ENCODE measurements at places on chromosomes 7 and 10.

- no peak for DNase-seq
Measured at GRCh38 chr10:58414270-58415041, 29.2 kb downstream of the TFAM start.

DNA sequence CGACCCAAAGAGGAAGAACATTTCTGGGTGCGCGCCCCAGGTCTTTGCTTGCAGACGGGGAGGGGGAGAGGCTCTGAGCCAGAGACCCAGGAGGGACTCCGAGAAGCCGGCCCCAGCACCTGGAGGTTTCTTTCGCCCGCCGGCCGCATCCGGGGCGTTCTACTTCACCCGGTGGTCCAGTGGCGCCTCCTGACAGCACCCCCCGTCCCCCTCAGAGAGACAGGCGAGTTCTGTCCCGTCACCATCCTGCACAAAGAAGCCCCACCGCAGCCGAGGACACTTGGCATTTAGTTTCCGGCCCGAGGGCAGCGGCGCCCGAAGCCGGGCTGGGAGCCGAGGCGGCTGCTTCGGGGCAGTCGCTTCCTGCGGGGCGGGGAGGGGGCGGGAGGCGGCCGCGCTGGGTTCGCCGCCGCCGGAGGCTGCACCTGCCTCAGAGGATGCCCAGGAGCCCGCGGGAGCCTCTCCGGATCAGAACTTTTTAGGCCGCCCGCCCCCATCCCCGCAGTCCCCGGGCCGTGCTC lies at the start of gene TMEM178B:
TMEM178B (plus strand) TSS at position 424 of the 521 bp plus-strand sequence.
- no peak for DNase-seq

DNA sequence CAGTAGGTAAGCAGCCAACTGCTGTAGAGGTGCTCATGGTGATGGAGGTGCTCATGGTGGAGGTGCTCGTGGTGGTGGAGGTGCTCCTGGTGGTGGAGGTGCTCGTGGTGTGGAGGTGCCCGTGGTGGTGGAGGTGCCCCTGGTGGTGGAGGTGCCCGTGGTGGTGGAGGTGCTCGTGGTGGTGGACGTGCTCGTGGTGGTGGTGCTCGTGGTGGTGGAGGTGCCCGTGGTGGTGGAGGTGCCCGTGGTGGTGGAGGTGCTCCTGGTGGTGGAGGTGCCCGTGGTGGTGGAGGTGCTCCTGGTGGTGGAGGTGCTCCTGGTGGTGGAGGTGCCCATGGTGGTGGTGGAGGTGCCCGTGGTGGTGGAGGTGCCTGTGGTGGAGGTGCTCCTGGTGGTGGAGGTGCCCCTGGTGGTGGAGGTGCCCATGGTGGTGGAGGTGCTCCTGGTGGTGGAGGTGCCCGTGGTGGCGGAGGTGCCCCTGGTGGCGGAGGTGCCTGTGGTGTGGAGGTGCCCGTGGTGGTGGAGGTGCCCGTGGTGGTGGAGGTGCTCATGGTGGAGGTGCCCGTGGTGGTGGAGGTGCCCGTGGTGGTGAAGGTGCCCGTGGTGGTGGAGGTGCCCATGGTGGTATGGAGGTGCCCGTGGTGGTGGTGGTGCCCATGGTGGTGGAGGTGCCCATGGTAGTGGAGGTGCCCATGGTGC lies 517.3 kb downstream of the PTPRN2 start:
- DNase-seq, result no peak

DNA sequence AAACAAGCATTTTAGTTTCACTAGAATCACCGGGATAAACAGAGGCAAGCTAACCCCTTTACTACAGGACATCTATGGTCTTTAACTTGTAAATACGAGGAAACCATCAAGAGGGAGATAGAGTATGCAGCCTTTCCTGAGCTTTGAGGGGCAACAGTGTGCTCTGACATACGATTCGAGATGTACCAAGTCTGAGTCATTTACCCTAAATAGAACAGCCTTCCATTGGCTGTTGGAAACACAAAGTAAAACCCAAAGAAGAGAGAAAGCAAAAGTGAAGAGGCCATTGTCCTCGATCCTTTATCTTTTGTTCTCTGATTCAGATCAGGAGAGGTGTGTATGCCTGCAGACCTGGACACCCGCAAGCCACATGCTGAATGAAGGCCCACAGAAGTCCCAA lies 289.5 kb downstream of the KCNMA1 start:
- DNase-seq, result no peak

- DNase-seq, result no peak
Measured at GRCh38 chr10:89369156-89370105, 8.4 kb upstream of the IFIT1B start.

DNA sequence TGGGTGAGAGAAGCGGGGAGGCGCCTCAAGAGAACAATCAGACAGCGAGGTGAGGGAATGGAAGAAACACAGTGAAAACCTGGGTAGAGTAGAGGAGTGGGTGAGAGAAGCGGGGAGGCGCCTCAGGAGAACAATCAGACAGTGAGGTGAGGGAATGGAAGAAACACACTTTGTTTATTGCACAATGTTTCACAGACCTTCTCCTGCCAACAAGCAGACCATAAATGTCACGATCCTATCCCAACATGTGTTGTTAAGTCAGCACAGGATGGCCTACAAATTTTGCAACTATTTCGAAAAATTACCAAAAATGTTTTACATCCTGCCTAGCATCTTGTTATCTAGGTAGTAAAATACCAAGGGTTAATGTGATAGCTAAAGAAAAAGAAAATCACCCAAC lies 115.3 kb downstream of the JAZF1 start:
- no peak for DNase-seq

DNA sequence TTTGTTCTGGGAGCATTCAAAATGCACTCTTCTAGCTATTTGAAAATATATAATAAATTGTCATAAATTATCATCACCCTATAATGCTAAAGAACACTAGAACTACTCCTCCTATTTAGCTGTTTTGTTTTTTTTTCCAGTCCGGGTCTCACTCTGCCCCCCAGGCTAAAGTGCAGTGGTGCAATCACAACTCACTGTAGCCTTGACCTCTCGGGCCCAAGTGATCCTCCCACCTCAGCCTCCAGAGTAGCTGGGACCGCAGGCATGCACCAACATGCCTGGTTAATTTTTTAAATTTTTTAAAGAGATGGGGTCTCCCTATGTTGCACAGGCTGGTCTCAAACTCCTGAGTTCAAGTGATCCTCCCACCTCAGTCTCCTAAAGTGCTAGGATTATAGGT lies 41.1 kb upstream of the MTPAP start:
- no peak for DNase-seq

DNA sequence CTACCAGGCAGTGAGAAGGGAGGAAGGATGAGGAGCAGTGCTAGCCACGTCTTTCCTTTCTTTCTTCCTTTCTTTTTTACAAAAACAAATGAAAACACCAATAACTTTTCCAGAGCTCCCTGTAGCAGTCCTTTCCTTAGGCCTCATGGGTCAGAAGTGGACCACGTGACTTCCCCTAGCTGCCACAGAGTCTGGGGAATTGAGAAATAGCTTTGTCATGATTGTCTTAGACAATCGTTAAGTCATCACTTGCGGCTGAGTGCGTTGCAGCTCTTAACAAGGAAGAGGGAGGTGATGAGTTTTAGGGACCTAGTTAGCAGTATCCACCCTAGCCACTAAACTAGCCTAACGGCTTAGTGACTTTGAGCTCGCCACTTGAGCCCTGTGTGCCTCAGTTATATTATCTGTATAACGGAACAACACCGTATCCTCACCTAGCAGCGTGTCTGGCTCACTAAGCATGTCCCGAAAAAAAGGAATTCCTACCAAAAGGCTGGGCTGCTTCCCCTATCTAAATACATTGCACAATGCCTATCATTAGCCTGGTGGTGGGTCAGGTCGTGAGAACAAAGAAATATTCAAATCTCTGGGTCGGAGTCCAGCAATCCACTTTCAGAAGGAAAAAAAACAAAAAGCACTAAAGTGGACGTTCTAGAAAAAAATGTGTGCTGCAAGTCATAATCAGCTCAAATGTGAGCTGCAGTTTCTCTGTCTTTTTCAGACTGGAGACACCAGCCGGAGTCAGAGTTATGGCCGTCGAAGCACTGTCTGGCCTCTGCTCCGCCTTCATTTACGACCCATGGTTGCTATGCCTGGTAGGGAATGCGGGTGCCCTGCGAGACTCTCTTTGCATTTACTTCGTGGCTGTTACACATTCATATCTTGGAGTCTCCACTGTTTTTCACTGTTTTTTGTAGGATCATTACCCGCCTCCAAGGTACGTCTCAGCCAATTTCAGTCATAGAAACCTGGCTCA lies 338.5 kb upstream of the FOXK1 start:
- no peak for DNase-seq

GRCh38 chr10:49688920-49689319 lies 9.5 kb downstream of the C10orf53 start:
- DNase-seq, result no peak

- DNase-seq, result no peak
Measured at GRCh38 chr7:109879287-109879828, 1211.6 kb upstream of the LRRN3 start.

GRCh38 chr7:54814401-54814800 lies 55.4 kb upstream of the SEC61G start:
- DNase-seq, result no peak

DNA sequence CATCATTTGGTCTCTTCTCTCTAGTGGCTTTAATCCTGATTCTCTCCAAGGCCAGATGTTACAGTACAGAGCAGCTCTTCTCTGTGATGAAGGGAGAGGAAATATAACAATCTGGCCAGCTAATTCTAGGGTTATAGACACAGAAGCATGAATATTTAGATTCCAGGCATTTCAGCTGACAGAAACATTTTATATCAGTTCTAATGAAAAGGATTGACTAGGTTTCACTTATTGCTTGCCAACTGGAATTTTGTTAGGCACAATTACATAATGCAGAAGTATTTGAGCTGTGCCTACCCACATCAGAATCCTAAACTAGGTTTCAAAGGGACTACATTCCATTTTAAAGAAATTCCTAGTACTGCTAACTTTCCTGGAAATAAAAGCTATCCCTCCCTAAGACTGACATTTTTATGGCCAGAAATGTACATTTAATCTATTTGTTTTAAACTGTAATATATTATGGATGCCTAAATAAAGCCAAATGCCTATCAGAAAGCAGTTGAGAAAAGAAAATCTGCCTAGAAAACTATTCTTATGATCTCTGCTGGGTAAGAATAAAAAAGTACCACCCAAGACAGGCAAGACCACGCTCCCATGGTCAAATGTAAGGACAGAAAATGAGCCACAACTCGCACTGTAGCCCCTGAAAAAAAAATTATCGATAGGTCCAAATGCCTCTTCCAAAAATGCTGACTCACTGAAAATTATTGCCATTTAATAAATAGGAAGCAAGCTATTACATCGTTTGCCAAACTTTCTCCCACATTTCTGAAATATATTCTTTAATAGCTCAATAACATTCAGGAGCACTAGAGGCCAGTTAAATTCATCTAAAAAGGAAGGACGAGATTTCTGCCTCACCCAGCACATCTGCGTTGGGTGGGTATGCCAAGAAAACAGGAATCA lies 498.1 kb downstream of the KCNMA1 start:
- DNase-seq, result no peak

DNA sequence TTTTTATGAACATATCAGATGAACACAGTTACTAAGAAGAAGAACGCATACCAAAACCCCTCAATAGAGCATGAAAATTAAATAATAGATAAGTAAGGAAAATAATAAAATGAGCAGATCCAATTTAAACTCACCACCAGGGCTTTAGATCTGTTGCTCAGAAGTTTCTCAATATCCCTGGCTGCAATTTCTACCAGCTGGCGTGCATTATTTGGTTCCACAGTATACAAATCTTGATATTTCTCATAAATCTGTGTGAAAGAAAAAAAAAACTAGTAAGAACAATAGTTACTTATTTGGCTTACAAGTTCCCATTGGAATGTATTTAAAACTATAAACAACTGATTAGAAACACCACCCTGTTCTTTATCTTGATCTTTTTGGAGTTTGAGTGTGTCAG lies 108.6 kb downstream of the CACNA2D1 start:
- no peak for DNase-seq

- DNase-seq, result no peak
Measured at GRCh38 chr7:111096997-111097396, 6.1 kb downstream of the LRRN3 start.

DNA sequence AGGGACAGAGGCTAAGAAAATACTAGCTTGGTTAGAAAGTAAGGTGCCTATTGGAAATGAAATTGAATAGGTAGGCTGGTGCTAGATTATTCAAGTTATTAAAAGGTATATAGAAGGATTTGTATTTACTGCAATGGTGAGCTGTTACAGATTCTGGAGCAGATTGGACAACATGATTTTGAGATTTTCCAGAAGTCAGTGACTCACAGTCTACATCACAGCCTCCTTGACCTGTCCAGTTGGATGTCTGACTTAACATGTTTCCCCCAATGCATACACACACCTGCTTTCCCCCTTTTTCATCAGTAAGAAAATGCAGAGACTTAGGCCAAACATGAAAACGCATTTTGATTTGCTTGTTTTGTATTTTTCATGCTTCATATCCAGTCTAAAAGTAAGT lies 33.4 kb downstream of the STARD3NL start:
- DNase-seq, result no peak

- no peak for DNase-seq
Measured at GRCh38 chr7:65975814-65976445, 6.1 kb downstream of the GUSB start.

- DNase-seq, result peak; percentile 68
Measured at GRCh38 chr7:24572997-24573553, at the start of gene PALS2. Gene PALS2, plus strand, starts transcription at chr7:24573452. Its CDS starts 50,216 bp downstream, at chr7:24623668.

DNA sequence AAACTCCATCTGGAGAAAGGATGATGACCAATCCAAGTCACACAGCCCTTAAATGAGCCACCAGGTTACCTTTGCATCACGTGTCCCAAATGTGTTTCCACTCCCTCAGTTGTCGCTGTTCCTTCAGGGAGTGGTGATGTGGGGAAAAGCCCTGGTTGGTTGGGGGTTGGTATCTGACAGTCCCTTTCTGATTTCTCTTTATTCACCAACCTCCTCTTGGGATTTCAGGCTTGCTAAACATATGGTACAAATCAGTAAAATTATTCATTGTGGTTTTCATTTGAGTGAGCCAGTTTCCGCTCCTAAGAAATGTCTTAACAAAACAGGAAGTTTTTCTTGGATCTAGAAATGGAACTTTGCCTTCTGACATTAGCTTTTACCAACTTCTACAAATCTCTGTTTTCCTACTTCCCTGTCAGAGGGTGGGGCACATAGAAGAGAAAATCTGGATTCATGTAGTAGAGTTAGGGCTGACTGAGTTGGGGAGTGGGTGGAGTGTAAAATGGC lies 40.0 kb upstream of the KMT2E start:
- DNase-seq, result no peak
